Frontal cortex (tissue), 4 donors: ENCODE measurements at places on chromosomes 3 and 15. TPM values are rescaled to one million over a fixed set of nuclear protein-coding genes. Genes with fewer than 3 reads are reported as not detected.

- no peak for DNase-seq
These were observed 62.7 kb upstream of the TFRC start for GRCh38 chr3:196144383-196145105.

DNA sequence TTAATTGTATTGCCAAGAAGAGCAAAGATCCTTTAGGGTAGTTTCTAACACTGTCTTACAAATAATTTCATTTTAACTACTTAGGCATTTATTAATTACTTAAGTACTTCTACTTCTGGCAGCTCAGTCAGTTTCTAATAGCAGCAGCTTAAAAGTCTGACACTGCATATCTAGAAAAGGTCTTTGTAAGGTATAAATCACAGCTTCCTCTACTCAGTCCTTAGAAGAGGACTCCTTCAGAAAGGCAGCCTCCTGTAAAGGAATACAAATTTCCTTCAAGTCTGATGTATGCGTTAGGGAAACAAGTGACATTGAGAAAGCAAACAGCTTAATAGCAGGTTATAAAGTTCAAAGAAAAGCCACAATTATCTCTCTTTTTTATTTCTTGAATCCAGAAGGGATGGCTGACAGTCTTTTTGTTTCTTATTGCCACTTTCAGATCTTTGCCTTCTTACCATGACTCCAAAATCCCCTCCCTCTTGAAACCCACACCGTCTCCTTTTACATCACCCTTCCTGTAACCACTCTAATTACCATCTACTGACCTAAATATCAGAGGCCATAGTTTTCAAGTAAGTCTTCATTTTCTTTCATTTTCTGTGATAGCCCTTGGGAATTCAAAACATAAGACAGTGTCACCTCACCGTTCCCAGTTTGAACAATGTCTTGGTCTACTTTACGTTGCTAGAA, 109.5 kb downstream of the CGGBP1 start:
- no peak for DNase-seq

DNA sequence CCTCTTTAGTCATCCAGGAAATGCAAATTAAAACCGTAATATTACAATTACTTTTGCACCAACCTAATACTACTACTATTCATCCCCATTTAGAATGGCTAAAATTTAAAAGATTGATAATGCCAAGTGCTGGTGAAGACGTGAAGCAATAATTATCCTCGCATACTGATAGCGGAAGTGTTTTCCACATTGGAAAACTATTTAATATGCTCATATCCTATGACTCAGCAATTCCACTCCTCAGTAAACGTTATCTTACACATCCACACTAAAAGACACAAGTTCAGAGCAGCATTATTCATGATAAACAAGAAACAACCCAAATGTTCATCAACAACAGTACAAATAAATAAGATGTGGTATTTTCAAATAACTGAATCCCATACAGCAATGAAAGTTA, 70.6 kb downstream of the VPS13C start:
- no peak for DNase-seq

- no peak for DNase-seq
These were observed 438.8 kb downstream of the FOXP1 start for GRCh38 chr3:71144525-71145253.

DNA sequence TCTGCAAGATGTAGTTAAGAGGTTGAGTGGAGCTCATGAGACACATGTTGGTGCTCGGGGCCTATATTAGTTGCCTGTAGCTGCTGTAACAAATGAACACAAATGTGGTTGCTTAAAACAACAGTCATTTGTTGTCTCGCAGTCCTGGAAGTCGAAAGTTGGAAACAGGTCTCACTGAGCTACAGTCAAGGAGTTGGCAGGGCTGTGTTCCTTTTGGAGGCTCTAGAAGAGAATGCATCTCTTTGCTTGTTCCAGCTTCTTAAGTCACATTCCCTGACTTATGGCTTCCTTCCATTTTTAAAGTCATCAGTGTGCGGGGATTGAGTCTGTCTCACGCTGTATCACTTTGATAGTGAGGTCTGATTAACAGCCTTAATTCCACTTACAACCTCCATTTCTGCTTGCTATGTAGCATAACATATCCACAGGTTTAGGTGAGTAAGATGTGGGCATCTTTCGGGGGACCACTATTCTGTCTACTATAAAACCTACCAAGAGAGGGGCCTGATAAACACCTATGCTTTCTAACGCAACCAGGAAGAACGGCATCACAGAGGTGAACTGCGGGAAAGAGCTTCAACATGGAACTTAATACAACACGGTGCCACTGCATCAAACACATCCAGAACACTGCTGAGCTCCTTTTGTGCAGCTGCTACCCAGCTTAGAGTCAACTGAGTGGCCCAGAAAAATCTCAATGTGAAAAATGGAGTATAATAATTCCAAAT, 119.4 kb downstream of the ATP10A start:
- no peak for DNase-seq

DNA sequence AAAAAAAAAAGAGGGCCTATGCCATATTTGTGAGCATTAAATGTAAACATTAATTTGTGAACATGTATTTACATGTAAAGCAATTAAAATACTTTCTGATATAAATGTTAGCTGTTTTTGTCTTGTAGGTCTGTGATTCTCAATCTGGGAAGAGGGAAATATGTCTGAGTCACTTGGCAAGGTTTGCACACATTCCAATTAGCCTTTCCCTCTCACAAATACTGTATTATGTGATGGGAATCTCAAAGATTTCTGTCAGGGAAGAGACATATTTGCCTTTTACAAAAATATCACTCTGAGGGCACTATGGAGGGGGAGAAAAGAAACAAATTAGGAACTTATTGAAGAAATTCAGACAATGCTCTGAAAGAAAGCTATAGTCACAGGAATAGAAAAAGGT, 483.6 kb downstream of the GBE1 start:
- DNase-seq: no peak

GRCh38 chr3:16430717-16431630, 82.5 kb downstream of the RFTN1 start:
- no peak for DNase-seq

DNA sequence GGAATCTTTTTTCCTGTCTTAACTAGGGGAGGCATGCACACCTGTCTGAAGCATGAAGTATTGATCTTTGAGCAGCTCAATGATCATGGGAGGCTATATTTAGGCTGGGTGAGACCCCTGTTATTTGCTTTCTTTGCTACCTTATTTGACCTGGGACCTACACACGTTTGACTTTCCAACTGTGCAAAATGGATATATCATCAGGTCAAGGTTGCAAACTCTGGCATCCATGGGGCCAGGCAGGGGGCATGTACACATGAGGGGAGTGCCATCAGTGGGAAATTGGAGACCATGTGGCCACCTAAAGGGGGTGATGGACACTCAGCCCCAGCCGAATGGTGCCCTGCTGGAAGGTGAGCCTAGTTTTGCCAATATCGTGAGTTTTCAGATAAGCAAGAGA, 174.2 kb downstream of the FEZF2 start:
- DNase-seq: no peak

The PARP6 gene
- total RNA-seq: 55.4 TPM

The RETNLB gene
- not detected for total RNA-seq

The TMEM212 gene
- total RNA-seq: not detected
